ENCODE measurements at places on chromosomes 12 and 14. TPM values are rescaled to one million over a fixed set of nuclear protein-coding genes. Genes with fewer than 3 reads are reported as not detected.

- no peak for DNase-seq
Observed at GRCh38 chr12:76820888-76821482, 57.1 kb downstream of the ZDHHC17 start.

The TAS2R8 gene
- polyA plus RNA-seq, result not detected

GRCh38 chr12:69998922-69999321 is 173.9 kb downstream of the MYRFL start:
- DNase-seq, result no peak

DNA sequence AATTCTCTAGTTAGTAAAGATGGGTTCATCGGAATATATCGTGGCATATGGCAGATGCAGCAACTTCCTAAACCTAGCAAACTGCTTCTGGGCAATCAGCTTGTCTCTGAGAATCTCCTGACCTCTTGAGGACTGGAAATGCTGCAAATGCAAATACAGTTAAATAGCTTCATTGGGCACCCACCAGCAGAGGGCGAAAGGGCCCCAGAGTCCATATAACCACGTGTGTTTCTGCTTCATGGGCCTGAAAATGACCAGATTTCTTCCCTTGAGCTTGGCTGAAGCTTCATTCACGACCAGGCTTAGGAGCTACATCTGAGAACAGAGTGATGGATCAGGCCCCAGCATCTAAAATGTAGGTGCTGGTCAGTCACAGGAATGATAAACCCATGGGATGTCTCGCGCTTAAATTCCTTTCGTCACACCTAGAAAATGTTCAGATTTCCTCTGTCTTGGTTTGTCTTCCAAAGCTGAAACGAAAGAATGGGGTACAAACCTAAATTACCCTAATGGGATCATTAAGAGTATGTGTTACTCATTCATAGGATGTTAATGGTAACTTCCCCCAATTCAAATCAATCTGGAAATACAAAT is 1482.5 kb upstream of the TMEM132C start:
- DNase-seq, result no peak

GRCh38 chr14:28461389-28461788 is 305.2 kb upstream of the FOXG1 start:
- no peak for DNase-seq

The GYS2 gene
- polyA plus RNA-seq, result not detected

DNA sequence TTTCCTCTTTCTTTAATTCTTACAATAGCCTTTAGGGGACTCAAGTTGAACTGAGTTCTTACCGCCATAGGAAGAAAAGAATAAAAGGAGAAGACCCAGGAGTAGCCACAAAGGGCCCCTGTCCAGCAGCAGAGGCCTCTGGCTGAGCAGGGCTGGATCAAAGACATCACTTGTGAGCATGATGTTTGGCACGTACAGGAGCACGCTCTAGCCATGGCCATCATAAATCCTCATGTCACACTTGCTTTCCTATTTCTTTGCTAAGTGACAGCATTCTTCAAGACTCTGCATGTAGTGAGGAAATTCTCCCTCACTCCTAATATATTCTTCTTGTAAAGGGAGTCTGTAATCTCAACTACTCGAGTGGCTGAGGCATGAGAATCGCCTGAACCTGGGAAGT is 15.7 kb downstream of the CLEC4C start:
- DNase-seq, result no peak

The MANSC4 gene
- polyA plus RNA-seq, result 0.25 TPM

DNA sequence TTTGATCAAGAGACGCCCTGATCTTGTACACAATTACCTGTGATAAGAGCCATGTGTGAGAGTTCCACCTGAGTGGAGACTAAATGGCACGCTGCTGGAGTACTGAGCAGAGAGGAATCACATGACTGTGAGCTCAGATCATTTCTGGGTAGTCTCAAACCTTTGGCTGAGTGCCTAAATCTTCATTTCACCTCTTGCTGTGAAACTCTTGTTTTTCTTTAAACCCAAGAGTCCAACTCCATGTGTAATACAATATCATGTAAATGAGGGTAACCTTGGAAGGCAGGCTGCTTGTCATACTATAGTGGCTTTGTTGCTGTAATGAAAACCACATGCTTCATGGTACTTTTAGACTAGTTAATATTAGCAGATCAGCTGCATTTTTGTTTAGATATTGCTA is 156.9 kb downstream of the CAND1 start:
- DNase-seq, result no peak

GRCh38 chr14:55038708-55039107 is 11.7 kb downstream of the SOCS4 start:
- no peak for DNase-seq

GRCh38 chr12:103877934-103878510 is 37.0 kb upstream of the NT5DC3 start:
- peak; percentile 45 for DNase-seq

DNA sequence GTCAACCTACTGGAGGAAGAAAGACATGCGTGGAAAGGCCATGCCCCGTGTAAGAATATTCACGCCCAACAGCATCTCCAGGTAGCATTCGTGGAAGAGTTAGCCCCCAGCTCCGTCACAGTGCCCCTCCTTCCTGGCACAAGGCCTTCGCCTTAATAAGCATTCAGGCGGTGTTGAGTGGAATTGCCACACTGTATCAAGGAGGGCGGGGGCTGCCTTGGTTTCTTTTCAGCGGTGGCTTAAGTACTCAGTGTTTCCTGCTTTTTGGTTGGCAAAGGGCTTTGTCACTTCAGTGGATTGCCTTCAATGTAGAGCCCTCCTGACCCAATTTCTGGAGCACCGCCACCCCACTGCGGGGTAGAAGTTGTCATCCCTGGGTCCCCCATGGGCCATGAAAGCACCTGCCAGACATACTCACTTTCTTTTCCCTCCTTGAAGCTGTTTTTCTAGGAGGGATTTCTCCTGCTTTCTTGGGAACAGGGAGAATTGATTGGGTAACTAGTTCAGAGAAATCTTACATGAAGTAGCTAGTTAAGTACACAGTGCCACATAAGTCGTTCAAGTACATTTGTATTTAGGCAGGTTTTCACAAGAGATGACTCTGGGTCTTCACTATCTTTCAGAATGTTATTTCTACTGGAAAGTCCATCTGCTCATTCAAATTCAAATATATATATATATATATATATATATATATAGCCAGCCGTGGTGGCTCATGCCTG is 65.5 kb upstream of the STON2 start:
- no peak for DNase-seq

DNA sequence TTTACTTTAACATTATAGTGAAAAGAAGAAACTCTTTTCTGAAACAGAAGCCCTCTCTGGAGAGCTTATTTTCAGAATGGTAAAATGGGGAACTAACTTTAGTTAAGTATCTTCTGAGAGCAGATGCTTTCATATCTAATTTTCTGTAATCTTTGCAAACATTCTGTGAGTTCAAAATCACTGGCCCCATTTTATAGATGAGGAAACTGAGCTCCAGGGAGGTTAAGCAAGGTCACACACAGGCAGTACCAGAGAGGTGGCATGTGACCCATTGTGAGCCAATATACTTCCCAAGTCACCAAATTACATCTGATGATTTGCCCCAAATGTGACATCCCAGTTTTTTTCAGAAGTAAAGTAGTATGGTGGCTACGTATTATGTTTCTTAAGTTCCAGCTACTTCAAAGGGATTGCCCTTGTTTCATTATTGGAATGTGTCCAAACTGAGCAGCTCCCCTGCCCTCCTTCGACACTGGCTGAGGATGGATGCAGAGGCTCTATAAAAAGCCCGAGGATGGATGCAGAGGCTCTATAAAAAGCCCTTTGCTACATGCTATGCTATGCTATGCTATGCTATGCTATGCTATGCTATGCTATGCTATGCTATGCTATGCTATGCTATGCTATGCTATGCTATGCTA is 36.2 kb upstream of the NUDT4 start:
- no peak for DNase-seq

GRCh38 chr14:22474730-22475351 is 114.2 kb downstream of the DAD1 start:
- DNase-seq, result no peak

DNA sequence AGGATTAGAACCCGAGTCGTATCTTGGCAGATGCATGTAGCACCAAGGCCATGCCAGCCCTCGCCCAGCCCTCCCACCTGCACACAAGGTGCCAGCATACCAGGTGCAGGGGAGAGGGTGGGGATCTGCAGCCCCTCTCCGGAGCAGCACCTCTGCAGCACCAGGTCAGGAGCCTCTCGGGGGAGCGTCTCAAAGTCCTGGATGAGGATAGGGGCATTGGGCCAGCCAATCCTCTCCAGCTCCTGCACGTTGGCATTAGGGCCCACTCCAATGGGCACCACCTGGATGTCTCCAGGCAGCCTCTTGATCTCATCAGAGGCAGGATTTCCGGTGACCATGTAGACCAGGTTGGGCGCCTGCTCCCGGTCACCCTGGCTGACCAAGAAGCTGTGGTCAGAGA is 73.2 kb upstream of the ANO2 start:
- DNase-seq, result no peak

GRCh38 chr14:103594265-103594664 is 31.5 kb downstream of the COA8 start:
- DNase-seq, result peak; percentile 49

The DPY19L2 gene
- polyA plus RNA-seq, result 14.2 TPM

DNA sequence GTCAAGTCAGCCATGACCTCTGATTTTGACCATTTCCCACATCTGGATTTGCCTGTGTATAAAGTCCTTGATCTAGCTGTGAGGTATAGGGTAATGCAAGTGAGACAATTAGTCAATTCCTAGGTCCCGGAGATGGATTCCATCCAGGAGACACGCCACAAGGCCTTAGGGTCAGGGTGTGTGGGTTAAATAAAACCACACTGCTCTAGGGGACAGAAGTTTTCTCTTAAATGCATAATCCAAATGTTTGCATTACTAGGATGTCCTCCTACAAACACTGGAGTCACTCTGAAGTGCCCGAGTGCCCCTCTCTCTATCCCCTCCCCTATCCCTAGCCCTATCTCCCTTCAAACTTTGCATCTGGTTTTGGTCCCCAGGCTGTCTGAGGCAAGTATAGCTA is 26.8 kb downstream of the LRIG3 start:
- no peak for DNase-seq

The SIX1 gene
- 0.92 TPM for polyA plus RNA-seq

DNA sequence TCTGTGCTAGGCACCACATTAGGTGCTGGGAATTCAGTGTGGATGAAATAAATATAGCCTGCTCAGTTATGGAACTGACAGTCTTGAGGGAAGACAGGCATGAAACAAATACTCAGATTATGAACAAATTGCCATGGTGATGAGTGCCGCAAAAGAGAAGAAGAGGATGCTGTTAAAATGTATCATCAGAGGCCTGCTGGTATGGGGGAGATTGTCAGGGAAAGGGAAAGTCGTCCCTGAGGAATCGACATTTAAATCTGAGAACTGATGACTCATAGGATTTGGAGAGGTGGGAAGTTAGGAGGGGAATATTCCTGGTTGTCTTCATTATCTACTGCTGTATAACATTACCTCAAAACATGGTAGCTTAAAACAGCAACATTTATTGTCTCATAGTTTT is 42.0 kb downstream of the PPP1R36 start:
- no peak for DNase-seq

DNA sequence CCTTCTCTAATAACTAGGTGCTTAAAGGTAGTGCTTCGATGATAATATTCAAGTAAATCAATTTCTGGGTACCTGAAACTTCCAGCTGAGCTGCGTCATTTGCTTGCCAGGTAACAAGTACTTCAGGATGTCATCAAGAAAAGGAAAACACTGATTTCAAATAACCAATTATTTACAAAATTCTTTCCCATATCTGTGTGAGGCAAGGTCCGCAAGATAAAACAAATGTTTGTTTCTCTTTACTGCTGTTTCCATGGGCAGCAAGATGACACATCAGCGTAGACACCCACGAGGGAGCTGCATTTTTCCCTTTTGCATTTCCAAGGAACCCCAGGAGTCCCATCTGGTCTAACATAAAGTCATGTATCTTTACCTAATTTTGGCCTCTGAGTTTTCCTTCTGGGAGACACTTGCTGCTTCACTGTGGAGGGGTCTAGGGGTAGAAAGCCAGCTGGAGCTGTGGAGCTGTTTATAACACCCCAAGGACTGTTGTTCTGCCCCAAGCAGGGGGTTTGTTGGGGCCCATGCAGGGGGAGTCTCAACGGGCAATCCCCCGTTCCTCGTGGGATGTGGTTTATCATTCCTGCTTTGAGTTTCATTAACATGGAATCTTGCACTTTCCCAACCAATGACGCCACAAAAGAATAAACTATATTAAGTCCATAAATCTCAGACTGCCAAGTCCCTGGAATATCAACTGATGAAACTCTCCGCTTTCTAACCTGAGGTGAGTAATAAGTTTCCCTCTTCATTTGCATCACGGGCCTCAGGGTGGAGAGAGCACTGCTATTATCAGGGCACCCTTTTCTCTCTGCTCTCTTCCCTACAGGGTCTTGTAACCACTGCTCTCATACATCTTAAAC is 112.8 kb upstream of the PELI2 start:
- DNase-seq, result peak; percentile 47

- DNase-seq, result no peak
Observed at GRCh38 chr12:131840643-131841416, 12.6 kb downstream of the MMP17 start.

DNA sequence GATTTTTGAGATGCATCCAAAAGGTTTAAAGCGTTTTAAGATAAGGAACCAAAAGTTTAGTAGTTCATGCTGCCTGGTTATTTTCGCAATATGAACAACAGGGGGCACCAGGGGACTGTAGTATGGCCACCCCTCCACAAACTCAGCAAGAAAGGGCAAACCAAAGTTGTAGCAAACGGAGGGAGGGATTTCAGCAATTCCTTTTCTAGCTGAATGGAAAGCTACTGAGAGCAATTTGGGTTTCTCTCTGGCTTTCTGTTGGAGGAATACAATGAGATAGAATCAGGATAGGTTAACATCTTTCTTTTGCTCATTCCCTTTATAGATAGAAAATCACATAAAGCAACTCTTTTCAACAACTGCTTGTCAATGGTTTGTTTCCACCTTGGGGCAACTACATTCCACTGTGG is 62.5 kb downstream of the DRAM1 start:
- DNase-seq, result peak; percentile 36

- no peak for DNase-seq
Observed at GRCh38 chr14:90645842-90646443, 170.3 kb downstream of the TTC7B start.

GRCh38 chr14:35331605-35332516 is 39.7 kb downstream of the PSMA6 start:
- DNase-seq, result no peak

DNA sequence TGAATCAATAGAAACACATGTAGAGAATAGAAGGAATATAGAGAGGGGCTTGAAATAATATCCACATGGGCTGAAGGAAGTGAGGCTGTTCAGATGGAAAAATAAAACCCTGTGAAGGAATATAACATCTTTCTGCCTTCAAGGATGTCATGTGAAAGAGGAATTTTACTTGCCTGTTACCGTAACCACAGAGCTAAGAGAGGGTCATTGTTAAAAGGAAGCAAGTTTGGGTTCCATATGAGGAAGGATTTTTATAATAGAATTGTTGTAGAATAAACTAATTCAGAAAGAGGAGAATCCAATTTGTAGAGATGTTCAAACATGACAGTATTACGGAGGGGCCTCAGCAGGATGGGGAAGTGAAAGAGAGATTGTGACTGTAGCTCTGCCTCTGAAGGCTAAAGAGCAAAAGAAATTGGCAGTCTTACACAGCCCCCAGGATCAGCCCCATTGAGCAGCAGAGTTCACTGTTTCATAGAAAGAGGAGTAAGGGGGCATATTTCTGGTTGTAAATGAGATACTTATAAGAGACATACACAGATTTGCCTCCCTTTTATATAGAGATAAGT is 41.8 kb upstream of the PTPRR start:
- no peak for DNase-seq

Measured in ovary (tissue), 10 donors.